ENCODE measurements at places on chromosomes 5 and 9.

GRCh38 chr5:98768160-98768959 lies 5.1 kb upstream of the RGMB start:
- no peak for DNase-seq

- DNase-seq, result no peak
Measured at GRCh38 chr5:97089149-97089801, 53.1 kb downstream of the LIX1 start.

DNA sequence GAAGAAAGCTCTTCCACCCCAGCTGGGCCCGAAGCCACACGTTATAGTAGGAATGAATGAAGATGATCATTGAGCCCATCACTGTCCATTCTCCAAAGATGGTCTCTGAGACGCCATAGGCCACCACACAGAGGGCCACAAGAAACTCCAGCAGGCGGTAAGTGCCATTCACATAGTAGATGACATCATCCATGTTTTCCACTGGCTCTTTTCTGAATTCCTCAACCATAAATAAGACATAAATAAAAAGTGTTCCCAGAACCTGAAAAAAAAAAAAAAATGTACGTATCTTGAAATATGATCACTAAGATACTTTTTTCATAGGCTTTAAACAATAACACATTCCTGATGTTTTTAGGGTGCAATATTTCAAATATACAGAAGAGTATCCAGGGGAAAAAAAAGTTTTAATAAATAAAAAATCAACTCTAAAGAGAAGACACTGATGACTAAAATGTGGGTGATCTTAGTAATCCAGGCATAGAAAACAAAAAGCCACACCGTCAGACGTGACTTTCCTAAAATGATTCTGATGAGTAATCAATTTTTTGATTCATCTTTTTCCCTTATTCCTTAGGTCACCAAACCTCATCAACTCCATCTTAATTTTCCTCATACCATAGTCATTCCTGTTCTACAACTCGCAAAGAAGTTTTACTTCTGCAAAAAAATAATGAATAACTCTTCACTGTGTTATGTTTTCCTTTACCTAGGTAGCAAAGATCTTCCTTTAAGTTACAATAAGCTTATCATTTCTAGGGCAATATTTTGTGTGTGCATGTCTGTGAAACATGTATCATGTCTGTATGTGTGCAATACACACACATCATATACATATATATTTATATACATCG lies 47.8 kb downstream of the RNF145 start:
- DNase-seq, result peak; percentile 51

GRCh38 chr5:170357955-170358444 lies 31.2 kb downstream of the KCNMB1 start:
- DNase-seq, result no peak

Measured in mammary epithelial cell (primary cell).